ENCODE measurements at places on chromosomes 11 and 22. TPM values are rescaled to one million over a fixed set of nuclear protein-coding genes. Genes with fewer than 3 reads are reported as not detected.
A peak's percentile ranks its signal among the peaks of the same experiment; 100 is the strongest.

- H3K4me3 ChIP-seq, result no peak overlapping the region
- H3K4me1 ChIP-seq, result peaks cover 18% of the 10 kb centered on the region
- no peaks in the 10 kb centered on the region for H3K36me3 ChIP-seq
- H3K27ac ChIP-seq, result peak overlapping the region; percentile 49
- DNase-seq, result no peak
- no peaks in the 10 kb centered on the region for H3K27me3 ChIP-seq
Observed at GRCh38 chr11:35363246-35363801, 56.0 kb downstream of the SLC1A2 start.

GRCh38 chr11:124870430-124870829 is 5.2 kb downstream of the ROBO3 start:
- peaks cover 36% of the 10 kb centered on the region for H3K4me1 ChIP-seq
- no peak overlapping the region for H3K4me3 ChIP-seq
- DNase-seq, result no peak
- H3K27me3 ChIP-seq, result peaks cover 73% of the 10 kb centered on the region
- no peak overlapping the region for H3K27ac ChIP-seq

- H3K36me3 ChIP-seq, result peaks cover 18% of the 10 kb centered on the region
- peaks cover 12% of the 10 kb centered on the region for H3K4me1 ChIP-seq
- no peaks in the 10 kb centered on the region for H3K27me3 ChIP-seq
- no peak overlapping the region for H3K27ac ChIP-seq
Observed at GRCh38 chr22:26364066-26365015, 64.7 kb upstream of the ASPHD2 start.

The KCNK4 gene
- total RNA-seq, result 1.0 TPM

The AQP11 gene
- 8.6 TPM for total RNA-seq

GRCh38 chr11:84923489-84923888 is 703.7 kb downstream of the DLG2 start:
- H3K4me3 ChIP-seq, result peak overlapping the region; percentile 1
- peaks cover 4% of the 10 kb centered on the region for H3K4me1 ChIP-seq
- no peak overlapping the region for H3K27ac ChIP-seq
- H3K27me3 ChIP-seq, result no peaks in the 10 kb centered on the region

DNA sequence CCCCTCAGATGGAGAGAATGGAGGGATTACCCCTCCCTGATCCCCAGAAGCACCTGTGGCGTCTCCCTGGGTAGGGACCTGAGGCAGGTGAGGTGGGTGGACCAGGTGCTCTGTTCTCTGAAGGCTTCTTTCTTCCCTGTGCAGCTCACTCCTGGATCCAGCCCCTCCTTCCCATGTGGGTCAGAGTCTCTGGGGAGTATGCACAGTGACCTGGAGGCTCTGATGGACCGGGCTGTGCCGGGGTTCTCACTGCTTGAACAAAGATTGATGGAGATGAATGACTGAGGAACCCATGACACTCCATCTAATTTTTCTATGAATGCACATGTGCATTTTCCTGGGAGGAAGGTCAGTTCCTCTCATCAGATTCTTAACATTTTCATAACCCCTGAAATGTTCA is 78.6 kb upstream of the SHANK2 start:
- H3K27ac ChIP-seq, result no peak overlapping the region
- no peaks in the 10 kb centered on the region for H3K27me3 ChIP-seq
- no peak for DNase-seq
- H3K4me3 ChIP-seq, result no peak overlapping the region
- H3K4me1 ChIP-seq, result no peaks in the 10 kb centered on the region

- H3K36me3 ChIP-seq, result no peaks in the 10 kb centered on the region
- no peak overlapping the region for H3K4me3 ChIP-seq
- H3K27me3 ChIP-seq, result no peaks in the 10 kb centered on the region
- DNase-seq, result no peak
- H3K4me1 ChIP-seq, result no peaks in the 10 kb centered on the region
- no peak overlapping the region for H3K27ac ChIP-seq
Observed at GRCh38 chr11:108824545-108824944, 159.7 kb downstream of the DDX10 start.

GRCh38 chr11:8720868-8721608 is 38.4 kb downstream of the RPL27A start:
- H3K27ac ChIP-seq, result peak overlapping the region; percentile 80
- DNase-seq, result no peak
- no peaks in the 10 kb centered on the region for H3K27me3 ChIP-seq
- no peak overlapping the region for H3K4me3 ChIP-seq

- DNase-seq, result no peak
- H3K36me3 ChIP-seq, result no peaks in the 10 kb centered on the region
- no peaks in the 10 kb centered on the region for H3K4me1 ChIP-seq
- no peaks in the 10 kb centered on the region for H3K27me3 ChIP-seq
- H3K4me3 ChIP-seq, result no peak overlapping the region
Observed at GRCh38 chr11:89437317-89437716, 53.9 kb downstream of the NOX4 start.

The E2F8 gene
- 1.8 TPM for total RNA-seq

The OR52N4 gene
- 0.20 TPM for total RNA-seq

DNA sequence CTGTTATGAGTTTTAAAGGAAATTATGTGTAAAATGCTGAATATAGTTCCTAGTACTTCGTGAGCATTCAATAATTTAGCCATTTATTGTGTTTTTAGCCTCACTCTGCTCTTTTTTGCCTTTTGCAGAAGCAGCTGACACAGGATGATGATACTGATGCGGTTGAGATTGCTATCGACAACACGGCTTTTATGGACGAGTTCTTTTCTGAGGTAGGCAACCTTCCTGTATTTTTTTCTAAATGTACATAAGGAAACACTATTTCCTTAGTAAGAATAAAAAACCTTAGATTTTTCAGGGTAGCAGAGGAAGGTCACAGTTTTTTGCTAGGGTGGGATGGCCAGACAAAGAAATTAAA is 17.9 kb downstream of the STX3 start:
- H3K36me3 ChIP-seq, result no peaks in the 10 kb centered on the region
- no peak for DNase-seq
